Thyroid gland (tissue), 4 donors: ENCODE measurements at places on chromosomes 5 and 9. TPM values are rescaled to one million over a fixed set of nuclear protein-coding genes. Genes with fewer than 3 reads are reported as not detected.
A peak's percentile ranks its signal among the peaks of the same experiment; 100 is the strongest.

DNA sequence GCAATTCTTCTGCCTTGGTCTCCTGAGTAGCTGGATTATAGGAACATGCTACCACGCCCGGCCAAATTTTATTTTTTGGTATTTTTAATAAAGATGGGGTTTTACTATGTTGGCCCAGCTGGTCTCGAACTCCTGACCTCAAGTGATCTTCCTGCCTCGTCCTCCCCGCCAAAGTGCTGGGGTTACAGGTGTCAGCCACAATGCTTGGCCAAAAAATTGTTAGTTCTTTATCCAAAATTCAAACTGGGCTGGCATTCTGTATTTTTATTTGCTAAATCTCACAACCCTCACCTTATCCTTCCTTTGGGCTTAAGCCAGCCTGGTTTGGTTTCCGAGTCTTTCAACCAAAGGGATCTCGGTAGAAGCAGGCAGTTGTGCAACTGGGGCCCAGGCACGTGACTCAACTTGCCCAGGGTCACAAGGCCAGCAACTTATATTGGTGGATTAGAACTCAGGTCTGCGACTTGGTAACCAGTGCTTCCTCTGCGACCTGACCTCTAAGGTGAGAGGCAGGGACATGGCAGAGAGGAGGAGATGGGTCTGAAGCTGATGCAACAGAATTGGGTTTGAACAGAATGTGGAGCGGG is 26.5 kb upstream of the BOD1 start:
- H3K4me1 ChIP-seq = peaks cover 37% of the 10 kb centered on the region
- H3K4me3 ChIP-seq = no peak overlapping the region
- H3K27me3 ChIP-seq = no peaks in the 10 kb centered on the region
- H3K27ac ChIP-seq = no peak overlapping the region
- H3K36me3 ChIP-seq = no peaks in the 10 kb centered on the region
- DNase-seq = no peak

DNA sequence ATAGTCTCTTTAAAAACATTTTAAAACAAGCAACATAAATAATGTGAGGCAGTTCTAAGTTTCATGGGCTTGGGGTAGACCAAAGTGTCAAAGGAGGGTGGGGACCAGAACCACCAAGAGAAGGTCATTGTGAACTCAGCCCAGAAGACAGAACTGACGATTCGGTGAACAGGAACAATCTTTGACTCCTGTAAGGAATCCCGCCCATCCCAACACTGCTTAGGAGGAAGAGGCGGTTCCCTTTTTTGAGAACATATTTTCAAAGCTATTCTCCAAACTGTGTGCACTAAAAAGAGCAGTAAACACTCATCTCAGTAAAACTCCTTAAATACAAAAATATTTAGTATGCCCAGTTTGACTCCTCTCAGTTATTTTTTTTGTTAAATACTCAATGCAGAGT is 176.5 kb upstream of the TLE4 start:
- H3K36me3 ChIP-seq = no peaks in the 10 kb centered on the region
- no peak overlapping the region for H3K4me3 ChIP-seq
- DNase-seq = no peak
- H3K27me3 ChIP-seq = no peaks in the 10 kb centered on the region
- no peak overlapping the region for H3K27ac ChIP-seq

- H3K4me1 ChIP-seq = peaks cover 11% of the 10 kb centered on the region
- no peak overlapping the region for H3K4me3 ChIP-seq
- H3K27ac ChIP-seq = no peak overlapping the region
Observed at GRCh38 chr5:176440927-176441706, 7.1 kb upstream of the FAF2 start.

GRCh38 chr9:76817489-76817888 is 53.3 kb downstream of the PCA3 start:
- H3K4me1 ChIP-seq = no peaks in the 10 kb centered on the region
- H3K27ac ChIP-seq = no peak overlapping the region
- H3K36me3 ChIP-seq = no peaks in the 10 kb centered on the region
- DNase-seq = no peak
- no peaks in the 10 kb centered on the region for H3K27me3 ChIP-seq

- no peaks in the 10 kb centered on the region for H3K36me3 ChIP-seq
- peaks cover 10% of the 10 kb centered on the region for H3K4me1 ChIP-seq
- H3K4me3 ChIP-seq = no peak overlapping the region
- H3K27me3 ChIP-seq = no peaks in the 10 kb centered on the region
Observed at GRCh38 chr9:114902786-114903524, 27.4 kb downstream of the TNFSF8 start.

DNA sequence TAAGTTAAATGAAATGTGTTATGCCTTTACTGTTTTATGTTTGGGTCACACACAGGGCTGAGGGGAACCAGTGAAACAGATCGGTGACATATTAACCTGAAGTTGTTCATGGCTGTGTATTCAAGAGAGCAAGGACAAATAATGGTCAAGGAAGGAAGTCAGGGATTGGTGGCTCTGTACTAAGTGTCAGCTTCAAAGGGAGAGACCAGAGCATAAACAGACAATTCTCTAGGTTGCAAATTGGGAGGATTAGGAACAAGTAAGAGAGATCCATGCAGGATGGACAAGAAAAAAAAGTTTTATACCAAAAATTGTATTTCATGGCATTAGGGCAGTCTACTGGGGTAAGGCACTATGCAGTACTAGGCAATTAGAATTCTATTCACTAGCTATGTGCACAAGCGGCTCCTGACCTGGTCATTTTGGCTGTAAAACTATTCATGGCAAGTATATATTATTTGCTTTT is 156.3 kb downstream of the PLPPR1 start:
- no peaks in the 10 kb centered on the region for H3K4me1 ChIP-seq
- DNase-seq = no peak
- H3K4me3 ChIP-seq = no peak overlapping the region
- no peaks in the 10 kb centered on the region for H3K36me3 ChIP-seq
- no peak overlapping the region for H3K27ac ChIP-seq
- no peaks in the 10 kb centered on the region for H3K27me3 ChIP-seq

GRCh38 chr9:129720181-129720864 is 32.5 kb downstream of the PTGES start:
- H3K36me3 ChIP-seq = no peaks in the 10 kb centered on the region
- H3K27ac ChIP-seq = no peak overlapping the region
- no peaks in the 10 kb centered on the region for H3K27me3 ChIP-seq
- H3K4me1 ChIP-seq = no peaks in the 10 kb centered on the region
- no peak for DNase-seq

DNA sequence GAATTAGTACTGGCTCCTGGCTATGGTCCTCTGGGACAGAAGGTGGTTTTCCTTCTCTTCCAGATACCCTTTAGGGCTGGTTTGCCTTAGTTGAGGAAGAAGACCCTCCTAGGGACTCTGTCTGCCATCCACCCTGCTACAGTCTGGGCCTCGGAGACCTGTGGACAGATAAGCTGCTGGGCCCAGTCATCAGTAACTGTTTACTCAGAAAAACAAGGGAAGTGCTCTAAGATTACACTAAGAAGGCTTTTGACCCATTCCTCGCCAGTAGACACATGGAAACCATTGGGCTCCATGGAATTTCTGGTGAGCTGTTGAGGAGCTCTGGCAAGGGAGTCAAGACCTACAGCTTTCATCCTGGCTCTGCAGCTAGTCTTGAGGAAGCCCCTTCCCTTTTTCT is 31.2 kb downstream of the LARP1 start:
- no peaks in the 10 kb centered on the region for H3K27me3 ChIP-seq
- no peak overlapping the region for H3K4me3 ChIP-seq
- peaks cover 3% of the 10 kb centered on the region for H3K36me3 ChIP-seq
- no peak for DNase-seq

DNA sequence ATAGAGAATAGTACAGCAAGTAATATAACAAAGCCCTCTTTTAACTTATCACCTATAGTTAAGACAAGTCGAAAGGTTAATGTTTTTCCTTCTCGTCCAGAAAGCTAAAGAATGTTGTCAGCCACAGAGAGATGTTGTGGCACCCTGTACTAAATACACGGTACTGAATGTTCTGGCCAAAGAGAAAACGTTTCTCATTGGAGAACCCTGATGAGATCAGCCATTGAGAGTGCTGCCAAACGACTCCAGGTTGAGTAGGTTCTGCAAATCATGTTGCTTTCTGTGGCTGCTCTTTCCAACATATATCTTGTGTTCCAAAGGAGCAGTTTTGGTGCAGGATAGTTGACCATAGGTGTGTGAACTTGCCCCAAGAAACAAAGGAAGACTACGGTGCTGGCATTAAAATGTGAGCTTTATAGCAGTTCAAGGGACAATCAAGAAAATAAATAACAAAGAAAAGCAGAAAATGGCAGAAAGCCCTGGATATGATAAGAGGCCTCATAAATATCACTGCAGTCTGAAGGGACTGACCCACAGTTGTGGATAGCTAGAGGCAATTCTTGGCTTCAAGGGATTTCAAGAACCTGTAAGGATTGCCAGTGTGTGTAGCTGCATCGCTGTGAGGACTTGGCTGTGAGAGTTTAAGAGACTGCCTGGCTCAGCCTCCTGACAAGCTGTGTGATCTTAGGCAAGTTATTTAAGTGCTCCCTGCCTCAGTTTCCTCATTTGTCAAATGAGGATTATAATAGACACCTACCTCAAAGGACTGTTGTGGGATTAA is 102.7 kb downstream of the ARHGEF28 start:
- peak; percentile 61 for DNase-seq
- H3K27ac ChIP-seq = peak overlapping the region; percentile 84
- H3K4me1 ChIP-seq = peaks cover 37% of the 10 kb centered on the region
- no peaks in the 10 kb centered on the region for H3K27me3 ChIP-seq
- no peaks in the 10 kb centered on the region for H3K36me3 ChIP-seq
- no peak overlapping the region for H3K4me3 ChIP-seq

Gene ZNG1F
- 13.3 TPM for total RNA-seq

Gene PCDHA13
- total RNA-seq = 2.8 TPM

Gene LECT2
- total RNA-seq = not detected

Gene SPATA31D4
- not detected for total RNA-seq

Gene RPS14
- 2,017 TPM for total RNA-seq
